G401 (cell line): ENCODE measurements at places on chromosomes 1 and 21.
A peak's percentile ranks its signal among the peaks of the same experiment; 100 is the strongest.

DNA sequence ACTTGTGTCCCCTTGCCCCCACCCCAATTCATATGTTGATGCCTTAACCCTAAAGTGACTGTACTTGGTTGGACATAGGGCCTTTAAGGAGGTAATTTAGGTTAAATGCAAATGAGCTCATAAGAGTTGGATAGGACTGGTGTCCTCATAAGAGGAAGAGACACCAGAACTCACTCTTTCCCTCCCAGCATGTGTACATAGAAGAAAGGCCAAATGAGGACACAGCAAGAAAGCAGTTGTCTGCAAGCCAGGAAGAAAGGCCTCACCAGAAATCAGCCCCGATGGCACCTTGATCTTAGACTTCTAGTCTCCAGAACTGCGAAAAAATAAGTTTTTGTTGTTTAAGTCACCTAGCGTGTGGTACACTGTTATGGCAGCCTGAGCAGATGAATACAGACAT, 45.5 kb downstream of the RAB3GAP2 start:
- peak; percentile 34 for DNase-seq

DNA sequence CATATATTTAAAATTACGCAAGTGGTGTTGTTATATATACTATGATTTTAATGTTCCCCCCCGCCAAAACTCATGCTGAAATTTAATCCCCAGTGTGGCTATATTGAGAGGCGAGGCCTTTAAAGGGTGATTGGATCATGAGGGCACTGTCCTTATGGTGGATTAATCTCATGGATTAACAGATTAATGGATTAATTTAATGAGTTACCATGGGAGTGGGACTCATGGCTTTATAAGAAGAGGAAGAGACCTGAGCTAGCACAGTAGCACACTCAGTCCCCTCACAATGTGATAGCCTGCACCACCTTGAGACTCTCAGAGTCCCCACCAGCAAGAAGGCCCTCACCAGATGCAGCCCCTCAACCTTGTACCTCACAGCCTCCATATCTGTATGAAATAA, 34.8 kb downstream of the C1orf198 start:
- no peak for DNase-seq

GRCh38 chr1:223551610-223552009, 113.9 kb downstream of the CAPN8 start:
- no peak for DNase-seq

GRCh38 chr1:229928767-229929166, 138.3 kb upstream of the GALNT2 start:
- DNase-seq: no peak

DNA sequence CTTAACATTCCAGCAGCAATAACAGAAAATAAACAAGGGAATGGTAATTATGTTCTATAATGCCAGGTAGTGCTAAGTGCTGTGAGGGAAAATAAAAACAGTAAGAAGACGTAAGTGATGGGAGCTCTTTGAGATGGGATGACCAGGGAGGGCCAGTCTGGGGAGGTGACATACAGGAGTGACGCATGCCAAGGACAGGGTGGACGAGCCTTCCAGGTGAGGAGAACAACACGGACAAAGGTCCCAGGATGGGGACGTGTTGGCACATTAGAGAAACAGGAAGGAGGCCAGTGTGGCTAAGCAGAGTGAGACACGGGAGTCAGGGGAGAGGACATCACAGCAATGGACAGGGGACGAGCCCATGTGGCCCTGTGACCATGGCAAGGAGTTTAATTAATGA, 11.7 kb upstream of the LRRC52 start:
- DNase-seq: no peak

GRCh38 chr1:85847356-85847755, 139.1 kb upstream of the ZNHIT6 start:
- no peak for DNase-seq

DNA sequence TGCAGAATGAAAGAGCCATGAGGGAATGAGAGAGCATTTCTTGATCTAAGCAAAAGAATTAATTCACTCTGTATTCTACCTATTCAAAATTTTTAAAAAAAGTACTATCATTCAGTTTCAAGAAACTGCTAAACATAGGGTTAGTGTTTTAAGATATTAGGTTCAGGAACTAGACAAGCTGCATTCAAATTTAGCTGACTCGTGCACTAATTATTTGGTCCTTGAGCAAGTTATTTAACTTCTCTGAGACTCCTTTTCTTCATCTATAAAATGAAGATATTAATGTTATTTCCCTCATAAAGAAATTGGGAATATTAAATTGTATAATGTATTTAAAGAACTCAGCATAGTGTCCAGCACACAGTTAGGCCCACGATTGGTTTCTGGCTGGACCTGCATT, 75.0 kb upstream of the USH2A start:
- no peak for DNase-seq

DNA sequence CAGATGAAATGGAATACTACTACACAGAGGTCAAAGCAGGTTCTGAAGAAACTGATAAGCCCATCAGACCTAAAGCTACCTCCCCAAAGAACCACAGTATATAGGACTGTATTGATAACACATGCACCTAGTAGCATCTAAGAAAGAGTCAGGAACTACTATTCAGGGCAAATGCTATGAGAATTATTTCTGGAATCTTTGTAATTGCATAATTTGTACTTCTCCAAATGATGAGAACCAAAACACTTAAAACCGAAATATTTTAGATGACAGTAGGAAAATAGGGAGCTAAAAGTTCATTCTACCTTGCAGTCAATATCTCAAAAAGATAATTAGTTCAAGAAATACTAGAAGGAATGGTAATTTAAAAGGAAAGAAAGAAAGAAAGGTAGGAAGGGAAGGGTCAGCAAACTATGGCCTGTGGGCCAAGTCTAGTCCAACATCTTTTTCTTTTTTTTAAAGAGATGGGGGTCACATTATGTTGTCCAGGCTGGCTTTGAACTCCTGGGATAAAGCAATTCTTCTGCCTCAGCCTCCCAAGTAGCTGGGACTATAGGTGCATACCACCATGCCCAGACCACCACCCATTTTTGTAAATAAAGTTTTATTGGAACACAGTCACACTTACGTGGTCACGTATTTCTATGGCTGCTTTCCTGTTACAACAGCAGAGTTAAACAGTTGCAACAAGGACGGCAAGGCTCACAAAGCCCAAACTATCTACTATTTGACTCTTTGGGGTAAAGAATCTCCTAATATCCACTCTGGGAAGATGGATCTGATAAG, 24.0 kb downstream of the EGLN1 start:
- DNase-seq: no peak

- no peak for DNase-seq
Measured at GRCh38 chr1:17802164-17802563, 47.0 kb downstream of the ACTL8 start.

- DNase-seq: no peak
Measured at GRCh38 chr1:152774875-152775274, at the start of gene LCE1F. TSS of gene LCE1F (plus strand) at chr1:152775140. CDS start at chr1:152776372, 1,232 bp downstream.

- no peak for DNase-seq
Measured at GRCh38 chr1:111631502-111631901, 11.9 kb downstream of the RAP1A start.

DNA sequence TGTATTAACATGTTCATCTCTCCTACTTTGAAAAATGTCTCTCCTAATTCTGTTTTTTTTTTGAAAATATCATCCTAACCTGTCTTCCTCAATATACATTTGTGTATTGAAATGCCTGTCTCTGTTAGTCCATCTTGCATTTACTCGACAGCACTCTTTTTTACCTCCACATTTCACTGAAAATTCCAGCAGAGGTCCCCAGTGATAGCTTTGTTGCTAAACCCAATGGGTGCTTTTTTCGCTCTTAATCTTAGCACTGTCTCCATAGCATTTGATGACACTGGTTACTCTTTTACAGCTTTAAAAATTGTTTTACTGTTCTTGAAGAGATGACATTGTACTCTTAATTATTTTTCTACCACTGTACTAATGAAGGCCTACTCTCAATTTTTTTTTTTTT, 10.8 kb downstream of the OSBPL9 start:
- peak; percentile 35 for DNase-seq

GRCh38 chr1:147264158-147264768, 21.8 kb downstream of the CHD1L start:
- no peak for DNase-seq

DNA sequence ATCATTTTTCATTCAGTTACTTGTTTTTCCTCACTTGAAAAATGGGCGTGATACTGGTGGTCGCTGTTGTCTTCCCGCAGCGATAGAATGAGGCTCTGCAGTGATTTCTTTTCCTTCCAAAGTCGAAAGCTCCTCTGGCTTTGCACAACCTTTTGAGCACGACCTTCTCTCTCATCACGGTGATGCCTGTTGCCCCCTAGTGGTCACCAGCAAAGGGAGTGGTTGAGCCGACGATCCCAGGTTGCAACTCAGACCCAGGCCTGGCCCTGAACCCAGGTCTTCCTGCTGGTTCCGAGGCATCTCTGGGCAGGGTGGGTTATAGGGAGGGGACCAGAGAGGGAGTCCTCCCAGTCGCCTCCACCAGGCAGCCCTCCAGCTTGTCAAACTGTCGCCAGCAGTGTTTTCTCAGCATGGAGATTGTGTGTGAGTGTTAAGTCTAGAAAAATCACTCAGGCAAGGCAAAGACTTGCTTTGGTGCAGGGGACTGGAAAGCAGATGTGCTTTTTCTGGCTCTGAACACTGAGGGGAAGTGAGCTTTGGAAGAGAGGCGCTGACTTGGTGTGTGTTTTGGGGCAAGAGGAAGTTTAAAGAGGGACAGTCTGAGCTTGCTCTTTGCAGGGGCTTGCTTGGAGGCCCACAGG, 285.3 kb downstream of the CAMTA1 start:
- peak; percentile 69 for DNase-seq

- peak; percentile 55 for DNase-seq
Measured at GRCh38 chr1:161379071-161379470, 11.4 kb upstream of the CFAP126 start.

GRCh38 chr21:39662411-39662953, 49.7 kb downstream of the B3GALT5 start:
- DNase-seq: no peak

DNA sequence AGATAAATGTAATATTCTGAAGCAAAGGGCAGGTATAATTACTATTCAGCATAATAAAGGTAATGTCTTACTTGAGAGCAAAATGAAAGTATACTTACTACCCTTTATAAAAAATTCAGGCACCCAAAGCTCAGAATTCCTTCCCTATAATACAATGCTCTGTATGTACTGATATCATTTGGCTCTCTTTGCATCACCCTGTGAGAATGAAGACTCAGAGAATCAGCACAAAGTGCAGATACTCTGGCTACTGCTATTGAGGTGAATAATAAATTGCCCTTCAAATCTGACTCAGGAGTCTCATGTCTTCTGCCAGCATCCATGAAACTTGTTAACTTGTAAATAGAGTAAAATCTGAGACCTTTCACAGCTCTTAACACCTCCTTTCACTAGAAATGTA, 108.5 kb upstream of the KCTD3 start:
- no peak for DNase-seq

GRCh38 chr1:47696737-47697441, 259.0 kb downstream of the FOXD2 start:
- no peak for DNase-seq

- DNase-seq: no peak
Measured at GRCh38 chr1:36225283-36225899, 1.1 kb downstream of the THRAP3 start.

DNA sequence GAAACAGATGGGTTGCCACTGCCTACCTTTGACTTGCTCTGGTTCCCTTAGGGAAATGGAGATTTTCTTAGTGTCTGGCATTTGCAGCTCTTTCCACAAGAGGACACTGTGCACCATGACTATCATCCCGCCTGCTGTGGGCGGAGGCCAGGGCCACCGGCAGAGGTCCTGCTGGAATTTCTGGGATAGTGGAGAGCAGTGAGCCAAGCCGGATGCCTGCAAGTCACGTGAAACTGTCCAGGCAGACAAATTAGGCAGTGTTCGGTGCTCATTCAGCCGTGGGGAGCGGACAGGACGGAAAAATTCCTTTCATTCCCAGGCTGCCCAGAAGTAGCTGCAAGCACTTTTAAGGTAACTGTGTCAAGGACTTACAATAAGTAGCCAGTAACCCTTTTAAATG, 43.4 kb downstream of the IGSF5 start:
- DNase-seq: peak; percentile 41

DNA sequence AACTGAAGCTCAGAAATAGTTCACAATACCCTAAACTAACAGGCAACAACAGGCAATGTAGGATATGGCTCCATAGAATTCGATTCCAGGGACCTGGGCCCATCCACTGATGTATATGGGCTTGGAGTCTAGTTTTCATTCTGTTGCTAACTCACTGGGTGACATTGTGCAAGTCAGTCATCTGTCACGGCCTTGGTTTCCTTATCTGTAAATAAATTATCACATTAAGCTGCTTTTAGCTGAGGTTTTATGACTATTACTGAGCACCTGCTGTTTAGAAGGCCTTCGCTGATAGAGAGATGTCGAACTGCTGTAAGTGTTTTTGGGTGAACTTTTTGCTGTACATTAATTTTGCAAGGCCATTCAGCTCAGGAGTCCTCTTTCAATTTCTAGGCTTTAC, 22.9 kb upstream of the ERO1B start:
- no peak for DNase-seq

DNA sequence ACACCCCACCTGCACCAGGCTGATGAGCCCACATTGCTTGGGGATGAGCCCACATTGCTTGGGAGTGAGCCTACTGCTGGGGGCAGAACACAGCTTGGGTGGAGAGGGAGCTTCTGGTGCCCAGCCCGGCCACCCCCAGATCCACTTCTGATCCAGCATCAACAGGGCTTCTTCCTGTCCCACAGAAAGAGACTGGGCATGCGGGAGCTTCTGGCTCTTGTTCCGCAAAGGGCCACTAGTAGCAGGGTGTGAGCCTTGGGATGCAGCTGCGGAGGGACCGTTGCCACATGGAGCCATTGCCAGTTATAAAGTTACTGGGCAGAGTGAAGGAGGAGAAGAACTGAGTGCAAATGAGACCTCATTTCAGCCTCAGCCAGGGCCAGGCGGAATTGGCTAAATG, 36.3 kb downstream of the PKP1 start:
- no peak for DNase-seq

DNA sequence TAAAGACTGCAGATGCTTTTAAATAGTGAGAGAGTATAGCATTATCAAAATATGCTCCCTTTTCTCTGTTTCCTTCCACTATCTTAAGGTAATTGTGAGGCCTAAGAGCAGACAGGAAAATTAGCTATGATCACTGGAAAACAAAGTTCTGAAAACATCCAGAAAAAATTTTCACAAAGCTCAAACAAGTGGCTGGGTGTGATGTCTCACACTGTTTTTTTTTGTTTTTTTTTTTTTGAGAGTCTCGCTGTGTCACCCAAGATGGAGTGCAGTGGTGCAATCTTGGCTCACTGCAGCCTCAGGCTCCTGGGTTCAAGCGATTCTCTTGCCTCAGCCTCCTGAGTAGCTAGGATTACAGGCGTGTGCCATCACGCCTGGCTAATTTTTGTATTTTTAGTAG, 7.2 kb downstream of the WDTC1 start:
- DNase-seq: no peak

GRCh38 chr1:235997931-235998330, 67.0 kb downstream of the NID1 start:
- no peak for DNase-seq

DNA sequence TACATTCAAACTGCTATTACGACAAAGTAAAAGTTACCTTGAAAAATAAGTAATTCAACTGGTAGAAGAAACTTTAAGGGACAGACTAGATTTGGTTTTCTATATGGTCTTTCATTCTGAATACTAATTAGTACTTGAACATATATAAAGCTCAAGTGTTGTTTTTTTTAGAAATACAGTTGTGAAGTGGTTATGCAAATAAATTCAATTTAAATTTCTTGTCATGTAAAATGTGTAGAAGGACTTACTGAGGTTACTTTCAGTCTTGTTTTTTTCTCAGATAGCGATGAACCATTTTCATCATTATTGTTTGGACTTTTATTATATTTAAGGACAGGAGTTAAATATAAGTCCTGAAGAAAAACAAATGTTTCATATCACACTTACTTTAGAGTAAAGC, 24.4 kb downstream of the HS2ST1 start:
- no peak for DNase-seq
